ENCODE measurements at places on chromosomes 3 and 15.
A peak's percentile ranks its signal among the peaks of the same experiment; 100 is the strongest.

GRCh38 chr3:64098670-64099069 is 75.4 kb upstream of the PSMD6 start:
- DNase-seq, result no peak

- peak; percentile 20 for DNase-seq
Measured at GRCh38 chr15:88803241-88803919, at the start of gene ACAN. TSS of gene ACAN (plus strand) at chr15:88803436. CDS start at chr15:88836207, 32,771 bp downstream.

GRCh38 chr3:180311242-180311641 is 274.5 kb upstream of the PEX5L start:
- no peak for DNase-seq

DNA sequence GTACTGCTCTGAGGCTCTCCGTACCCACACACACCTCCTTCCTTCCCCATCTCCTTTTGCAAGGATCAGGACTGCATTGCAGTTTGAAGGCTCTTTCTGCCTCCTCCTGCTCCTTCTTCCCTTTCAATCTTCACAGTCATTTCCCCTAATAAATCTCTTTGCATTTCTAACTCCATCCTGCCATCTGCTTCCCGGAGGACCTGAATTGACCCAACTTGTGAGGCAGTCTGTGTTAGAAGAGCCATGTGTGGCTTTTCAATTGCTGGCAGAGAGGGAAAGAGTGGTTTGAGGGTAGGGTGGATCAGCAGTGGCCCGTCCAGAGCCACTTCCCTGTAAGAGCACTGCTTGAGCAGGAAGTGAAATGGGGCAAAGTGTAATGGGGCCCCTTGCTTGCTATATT is 35.8 kb downstream of the ANAPC13 start:
- peak; percentile 82 for DNase-seq

DNA sequence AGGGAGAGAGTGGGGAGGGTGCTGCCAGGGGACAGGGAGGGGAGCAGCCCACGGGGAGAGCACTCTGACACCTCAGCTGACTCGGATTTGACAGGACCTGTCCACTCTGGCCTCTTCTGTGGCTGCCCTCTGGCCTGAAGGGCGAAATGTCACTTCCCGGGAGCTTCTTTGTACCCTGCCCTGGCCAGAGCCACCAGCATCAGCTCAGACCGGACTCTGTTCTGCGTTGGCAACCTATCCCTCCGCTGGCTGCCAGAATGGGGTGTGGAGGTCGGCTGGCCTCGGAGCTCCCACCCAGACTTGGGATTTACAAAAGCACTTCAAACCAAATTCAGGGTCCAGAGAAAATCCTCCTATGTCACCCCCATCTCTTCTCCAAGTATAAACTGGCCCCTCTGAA is 336.7 kb upstream of the FRG2C start:
- DNase-seq, result no peak

DNA sequence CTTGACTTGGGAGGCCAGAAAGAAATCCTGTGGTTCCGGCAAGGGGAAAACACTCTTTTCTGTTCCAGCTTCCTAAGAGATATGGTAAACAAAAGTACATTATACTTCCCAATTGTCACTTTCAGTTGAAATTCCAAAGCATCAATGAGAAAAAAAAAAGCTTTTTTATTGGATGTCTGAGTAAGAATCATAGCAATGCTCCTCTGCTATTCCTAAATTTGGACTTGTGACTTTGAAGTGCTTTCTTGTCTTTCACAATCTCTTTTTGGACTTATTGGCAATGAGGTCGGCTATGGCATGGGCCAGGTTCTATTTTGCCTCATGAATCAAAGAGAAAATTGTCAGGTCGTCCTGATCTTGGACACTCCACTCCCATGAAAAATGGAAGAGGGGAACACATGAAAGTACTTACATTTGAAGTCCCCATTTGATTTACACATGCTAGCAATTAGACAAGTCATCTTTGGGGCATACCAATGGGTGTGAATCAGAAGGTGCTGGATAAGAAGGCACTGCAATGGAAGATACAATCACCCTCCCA is 170.5 kb downstream of the GREM1 start:
- DNase-seq, result no peak

GRCh38 chr3:99957151-99957796 is 139.6 kb downstream of the CMSS1 start:
- no peak for DNase-seq

DNA sequence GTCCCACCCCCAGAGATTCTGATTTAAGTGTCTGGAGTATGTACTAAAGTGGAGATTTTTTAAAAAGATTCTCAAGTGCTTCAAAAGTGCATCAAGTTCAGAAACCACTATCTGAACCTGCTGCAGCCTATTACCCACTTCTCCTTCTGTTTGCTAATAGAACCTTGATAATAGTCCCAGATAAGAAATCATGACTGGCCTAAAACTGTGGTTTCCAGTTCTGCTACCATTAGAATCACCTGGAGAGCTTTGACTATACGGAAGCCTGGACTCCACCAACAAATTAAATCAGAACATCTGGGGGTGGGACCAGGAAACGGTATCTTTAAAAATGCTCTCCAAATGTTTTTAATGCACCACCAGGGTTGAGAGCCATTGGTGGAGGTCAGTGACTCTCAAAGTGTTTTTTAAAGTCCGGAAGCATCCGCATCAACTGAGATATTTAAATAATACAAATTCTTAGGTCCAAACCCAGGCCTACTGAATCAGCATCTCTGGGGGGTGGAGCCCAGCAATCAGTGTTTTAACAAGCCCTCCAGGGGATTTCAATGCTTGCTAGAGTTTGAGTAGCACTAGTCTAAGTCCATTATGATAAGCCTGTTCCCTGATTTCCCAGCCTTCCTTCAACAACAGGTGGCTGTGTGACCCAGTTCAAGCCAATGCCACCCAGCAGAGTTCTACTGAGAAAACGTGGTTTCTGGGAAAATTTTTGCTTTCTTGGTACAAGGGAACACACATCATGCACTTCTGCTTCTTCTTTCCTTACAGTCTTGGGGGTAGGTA is 45.4 kb upstream of the TIPARP start:
- no peak for DNase-seq

- DNase-seq, result peak; percentile 46
Measured at GRCh38 chr3:101849714-101850245, 466 bp downstream of the NFKBIZ start.

GRCh38 chr15:84634228-84634837 is 19.8 kb downstream of the WDR73 start:
- DNase-seq, result no peak

- no peak for DNase-seq
Measured at GRCh38 chr15:100771746-100772145, 107.9 kb upstream of the ALDH1A3 start.

DNA sequence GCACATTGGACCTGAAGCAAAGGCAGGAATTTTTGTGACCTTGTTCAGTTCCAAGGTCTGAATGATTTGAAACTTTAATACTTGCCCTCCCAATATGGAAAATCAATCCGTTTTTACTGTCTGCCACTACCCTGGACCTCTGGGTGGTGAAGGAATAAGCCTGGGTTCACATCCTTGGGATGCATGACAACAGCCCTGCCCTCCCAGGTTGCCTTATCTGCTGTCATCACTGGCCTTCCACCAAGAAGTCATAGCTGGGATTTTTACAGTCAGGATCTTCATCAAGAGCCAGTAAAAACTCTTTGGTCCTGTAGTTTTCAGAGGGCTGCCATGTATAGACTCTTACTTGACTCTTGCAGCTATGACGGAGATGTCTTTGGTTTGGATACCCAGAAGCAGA is 128.6 kb downstream of the MYLK start:
- no peak for DNase-seq

DNA sequence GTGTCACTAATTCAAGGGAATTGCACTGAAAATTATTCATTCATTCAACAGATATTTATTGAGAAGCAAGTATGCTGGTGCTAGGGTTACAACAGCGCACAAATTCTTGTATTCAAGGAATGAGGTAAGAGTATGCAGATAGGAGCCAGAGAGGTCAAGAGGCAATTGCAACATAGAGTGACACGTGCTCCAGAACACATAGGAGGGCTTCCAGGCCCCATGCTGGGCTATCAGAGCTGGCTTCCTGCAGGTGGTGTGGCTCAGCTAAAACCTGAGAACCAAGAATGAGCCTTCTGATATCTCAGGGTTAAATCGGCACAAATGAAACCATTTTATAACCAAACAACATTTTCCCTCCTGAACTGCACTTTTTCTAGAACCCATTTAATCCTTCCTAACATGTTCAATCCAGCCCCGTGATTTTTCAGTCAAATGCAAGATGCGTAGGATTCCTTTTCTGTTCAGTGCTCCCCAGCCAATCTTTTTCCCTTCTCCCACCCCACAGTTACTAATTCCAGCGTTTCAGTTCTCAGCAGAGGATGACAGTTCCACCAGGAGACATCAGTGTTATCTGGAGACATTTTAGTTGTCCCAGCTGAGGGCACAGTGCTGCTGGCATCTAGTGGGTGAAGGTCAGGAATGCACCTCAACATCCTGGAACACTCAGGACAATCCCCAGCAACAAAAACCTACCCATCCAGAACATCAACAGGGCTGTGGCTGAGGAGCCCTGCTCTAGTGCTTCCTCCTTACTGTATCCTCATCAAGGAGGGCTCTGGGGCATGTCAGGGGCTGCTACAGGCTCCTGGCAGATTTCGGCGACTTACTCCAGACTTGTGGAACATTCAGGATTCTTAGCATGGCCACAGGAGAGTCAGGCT is 13.1 kb downstream of the CCR5AS start:
- DNase-seq, result no peak

GRCh38 chr3:27985369-27986035 is 255.9 kb upstream of the CMC1 start:
- DNase-seq, result peak; percentile 12

GRCh38 chr3:114675104-114675503 is 381.3 kb downstream of the TIGIT start:
- DNase-seq, result no peak

DNA sequence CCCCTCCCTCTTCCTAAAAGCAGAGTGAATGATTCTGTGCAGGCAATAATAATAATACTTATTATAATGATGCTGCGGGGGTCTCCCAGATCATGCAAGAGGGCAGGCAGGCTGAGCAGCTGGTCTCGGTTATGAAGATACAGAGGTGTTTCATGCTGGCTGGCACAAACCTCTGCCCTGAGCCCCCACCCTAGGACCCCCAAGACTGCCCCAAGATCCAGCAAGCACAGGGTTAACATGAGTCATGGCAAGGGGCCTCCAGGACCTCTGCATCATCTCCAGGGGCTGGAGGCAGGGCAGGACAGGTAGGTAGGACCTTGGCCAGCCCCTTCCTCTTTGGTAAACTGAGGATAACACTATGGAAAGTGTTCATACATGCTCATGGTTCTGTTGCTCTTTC is 2.7 kb downstream of the MGLL start:
- no peak for DNase-seq

DNA sequence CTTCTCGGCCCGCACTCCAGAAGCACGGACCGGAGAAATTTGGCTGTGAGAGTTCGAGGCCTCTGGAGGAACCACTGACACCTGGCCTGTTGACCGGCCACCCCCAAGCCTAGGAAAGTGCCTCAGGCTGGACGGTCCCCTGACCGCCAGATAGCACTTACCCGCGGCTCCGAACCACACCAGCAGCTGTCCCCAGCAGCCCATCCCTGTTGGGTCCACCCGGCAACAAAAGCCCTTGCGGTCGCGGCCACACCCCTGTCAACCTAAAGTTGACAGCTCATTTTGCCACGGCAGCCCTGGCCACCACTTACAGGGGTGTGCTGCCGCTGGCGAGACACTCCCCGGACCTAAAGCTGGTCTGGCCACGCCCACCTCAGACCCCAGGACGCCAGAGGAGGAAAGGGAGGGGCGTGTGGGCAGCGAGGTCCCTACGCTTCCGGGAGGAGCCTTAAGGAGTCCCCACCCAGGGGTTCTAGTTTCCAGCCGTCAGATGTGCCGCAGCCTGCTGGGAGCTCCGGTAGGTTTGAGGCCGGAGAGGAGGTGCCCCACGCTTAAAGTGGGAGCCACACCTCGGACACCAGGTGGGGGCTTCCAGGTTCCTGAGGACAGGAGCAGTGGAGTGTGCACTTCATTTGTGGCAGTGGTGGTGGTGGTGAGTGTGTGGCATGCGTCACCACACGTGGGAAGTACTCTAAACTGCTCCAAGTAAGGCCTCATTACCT is at the start of gene LTK:
LTK (minus strand) TSS at position 322 of the 722 bp plus-strand sequence; CDS start at position 204, 118 bp downstream.
- DNase-seq, result peak; percentile 91

DNA sequence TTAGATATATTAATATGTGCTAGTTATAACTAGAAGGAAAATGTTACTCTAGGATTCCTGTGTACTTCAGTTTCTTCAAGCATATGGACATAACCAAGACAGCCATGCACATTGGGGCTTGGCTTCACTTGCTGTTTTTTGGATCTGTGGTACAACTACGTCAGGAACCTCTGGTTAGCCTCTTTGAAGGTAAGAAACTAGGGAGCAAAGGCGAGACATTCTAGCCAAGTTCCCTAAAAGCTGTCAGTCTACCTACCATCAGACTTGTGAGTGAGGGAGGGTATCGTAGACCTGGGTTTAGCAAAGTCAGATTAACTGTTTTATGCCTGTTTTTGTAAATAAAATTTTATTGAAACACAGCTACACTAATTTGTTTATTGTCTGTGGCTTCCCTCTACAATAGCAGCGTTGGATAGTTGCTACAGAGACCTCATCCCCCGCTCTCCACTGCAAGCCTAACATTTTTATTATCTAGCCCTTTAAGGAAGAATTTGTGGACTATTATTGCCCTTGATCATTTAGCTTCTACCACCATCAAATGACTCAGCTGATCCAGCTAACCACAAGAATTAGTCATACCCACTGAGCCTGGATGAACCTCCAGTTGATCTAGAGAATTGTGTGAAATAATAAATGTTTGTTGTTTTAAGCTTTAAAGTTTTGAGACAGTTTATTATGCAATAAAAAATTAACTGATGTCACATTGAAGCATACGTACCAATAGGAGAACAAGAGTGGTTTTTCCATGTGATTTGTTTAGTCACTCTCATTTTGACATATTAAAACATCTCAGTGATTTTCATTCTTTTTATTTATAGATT is 58.1 kb downstream of the RSRC1 start:
- DNase-seq, result no peak

- DNase-seq, result no peak
Measured at GRCh38 chr3:130465521-130465920, 51.5 kb upstream of the COL6A6 start.

DNA sequence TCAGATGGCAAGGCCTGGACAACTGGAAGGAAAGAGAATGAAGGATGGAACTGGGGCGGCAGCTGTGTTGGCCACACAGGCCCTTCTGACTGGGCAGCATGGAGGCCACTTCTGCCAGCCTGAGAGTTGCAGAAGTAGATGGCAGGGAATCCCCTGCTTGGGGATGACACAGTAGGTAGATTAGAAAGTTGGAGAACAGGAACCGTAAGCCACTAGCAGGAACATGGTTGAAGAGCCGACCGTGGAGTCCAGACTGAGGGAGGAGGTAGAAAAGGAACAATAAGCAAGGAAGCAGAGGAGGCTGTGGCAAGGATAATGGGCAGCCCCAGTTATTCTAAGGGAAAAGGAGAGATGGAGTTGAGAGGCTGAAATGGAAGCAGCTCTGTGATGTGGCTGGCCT is 26.4 kb upstream of the ZNF774 start:
- DNase-seq, result no peak

- DNase-seq, result no peak
Measured at GRCh38 chr3:184783319-184783718, 28.6 kb upstream of the VPS8 start.
